NCI-H1436 (cell line): ENCODE measurements at places on chromosomes 3 and 15.

DNA sequence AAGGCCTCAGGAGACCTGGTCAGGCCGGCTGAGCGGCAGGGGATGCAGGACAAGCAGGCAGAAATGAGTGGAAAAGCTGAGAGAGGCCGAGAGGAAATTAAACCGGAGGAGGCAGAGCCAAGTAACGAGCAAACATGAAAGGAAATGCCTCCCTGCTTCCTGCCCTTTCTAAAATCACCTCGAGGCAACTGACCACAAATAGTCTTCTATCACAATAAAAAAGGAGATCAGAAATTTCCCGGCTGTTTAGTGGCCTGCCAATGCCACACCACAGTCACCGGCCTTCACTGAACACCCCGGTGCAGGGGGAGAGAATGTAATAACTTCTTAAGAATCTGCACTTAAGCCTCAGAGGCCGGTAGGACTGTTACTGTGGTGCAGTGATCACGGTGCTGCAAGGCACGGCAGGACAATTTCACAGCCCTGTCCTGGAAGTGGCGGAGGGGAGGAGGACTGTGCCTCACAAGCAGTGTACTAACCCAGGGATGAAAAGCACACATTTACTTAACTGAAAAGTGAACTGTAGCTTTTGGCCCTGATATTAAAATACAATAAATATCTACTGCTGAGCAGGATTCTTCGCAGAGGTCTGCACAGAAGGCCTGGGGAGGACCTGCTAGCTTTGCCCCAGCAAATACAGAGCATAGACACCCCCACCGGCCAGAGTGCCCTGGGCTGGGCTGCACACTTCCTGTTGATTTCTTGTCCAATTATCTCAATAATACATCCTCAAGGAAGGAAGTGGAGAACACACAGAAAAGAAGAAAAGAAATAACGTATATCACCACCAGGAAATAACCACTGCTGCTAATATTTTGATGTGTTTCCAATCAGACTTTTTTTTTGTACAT, 183.5 kb upstream of the NSMCE3 start:
- no peak for DNase-seq

DNA sequence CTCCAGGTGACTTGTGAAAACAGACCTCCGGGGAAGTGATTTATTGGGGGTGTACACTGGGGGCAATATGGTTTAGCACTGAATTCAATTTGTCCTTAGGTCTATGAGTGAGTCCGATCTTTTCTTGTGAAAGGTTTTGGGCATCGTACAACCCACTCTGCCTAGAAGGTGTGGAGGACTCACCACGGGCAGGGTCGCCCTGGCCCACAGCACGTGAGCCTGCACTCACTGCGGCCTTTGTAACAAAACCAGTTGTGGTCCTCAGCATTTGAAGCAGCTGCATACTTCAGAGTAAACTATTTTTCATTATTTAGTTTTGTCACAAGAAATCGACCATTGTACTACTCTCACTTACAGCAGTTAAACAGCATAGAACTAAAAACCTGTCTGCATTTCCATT, 72.6 kb upstream of the BLM start:
- DNase-seq = no peak

DNA sequence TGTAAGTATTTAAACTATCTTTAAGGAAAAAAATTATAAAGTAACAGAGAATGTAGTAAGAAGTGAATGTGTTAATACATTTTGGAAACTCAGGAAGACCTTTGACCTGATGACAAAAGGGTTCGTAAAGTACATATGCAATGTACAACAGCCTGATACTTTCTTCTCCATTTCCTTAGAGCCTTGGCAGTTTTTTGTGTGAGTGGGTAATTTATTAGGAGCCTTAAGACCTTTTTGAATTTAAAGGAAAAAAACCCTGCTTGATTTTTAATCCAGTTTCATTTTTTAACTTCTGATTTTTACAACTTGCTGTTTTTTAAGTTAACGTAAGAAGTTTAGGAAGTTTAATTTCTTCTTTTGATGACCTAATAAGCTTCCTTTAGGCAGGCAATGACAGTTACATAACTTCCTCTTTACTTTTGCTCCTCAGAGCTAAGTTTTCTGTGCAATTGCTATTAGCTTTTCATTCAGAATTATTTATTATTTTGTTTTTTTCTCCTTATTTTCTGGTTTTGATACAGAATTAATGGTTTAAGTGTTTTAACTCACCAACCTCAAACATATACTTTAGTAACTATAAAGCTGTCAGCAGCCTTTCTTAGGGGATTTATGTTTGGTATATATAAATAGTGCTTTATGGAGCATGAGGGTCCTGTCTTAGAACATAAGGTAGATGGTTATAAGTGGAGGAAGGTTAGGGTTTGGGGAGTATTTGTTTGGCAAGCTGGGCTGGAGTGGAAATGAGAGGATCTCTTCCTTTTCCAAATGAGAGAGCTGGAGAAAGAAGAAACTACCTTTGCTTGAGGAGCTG, 35.2 kb downstream of the ARMC8 start:
- no peak for DNase-seq

GRCh38 chr3:46423588-46423987, 16.5 kb downstream of the CCRL2 start:
- DNase-seq = peak; percentile 7

DNA sequence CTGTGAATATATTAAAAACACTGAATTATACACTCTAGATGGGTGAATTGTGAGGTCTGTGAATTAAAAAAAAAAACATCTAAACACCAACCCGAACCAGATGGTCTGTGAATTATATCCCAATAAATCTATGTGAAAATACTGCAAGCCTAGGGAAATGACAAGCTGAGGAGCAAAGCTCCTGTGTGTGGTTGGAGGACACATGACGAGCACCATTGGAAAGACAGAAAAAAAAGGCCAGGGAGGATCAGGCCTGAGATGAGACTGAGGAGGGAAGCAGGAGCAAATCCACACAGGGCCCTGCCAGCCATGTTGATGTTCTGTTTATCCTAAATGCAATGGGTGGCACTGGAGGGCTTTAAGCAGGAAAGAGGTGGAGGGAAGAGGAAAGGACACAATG, 200.0 kb downstream of the RORA start:
- no peak for DNase-seq

DNA sequence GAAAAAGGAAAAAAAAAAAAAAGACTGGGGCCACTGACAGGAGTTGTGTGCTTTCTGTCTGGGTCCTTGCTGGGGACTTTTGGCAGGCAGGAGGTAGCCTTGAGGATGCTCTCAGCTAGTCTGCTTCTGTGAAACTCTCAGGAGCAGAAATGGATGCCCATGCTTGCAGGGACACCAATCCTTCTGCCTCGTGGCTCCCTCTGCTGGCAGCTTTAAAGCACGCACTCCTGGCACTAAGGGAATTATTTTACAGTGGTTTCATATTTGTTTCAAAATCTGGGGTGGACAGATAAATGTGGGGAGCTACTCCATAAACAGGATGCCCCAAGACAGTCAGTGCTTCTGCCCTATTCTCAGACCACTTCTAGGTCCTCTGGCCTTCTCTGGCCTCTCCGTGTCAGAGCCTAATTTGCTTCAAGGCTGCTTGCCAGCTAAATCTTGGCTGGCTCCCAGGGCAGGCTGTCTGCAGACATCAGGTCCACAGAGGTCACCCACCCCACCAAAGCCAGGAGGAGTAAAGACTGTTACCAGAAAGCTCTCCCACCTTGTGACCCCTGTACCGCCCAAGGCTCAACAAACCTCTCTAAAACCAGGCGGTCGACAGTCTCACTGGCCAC, 17.1 kb downstream of the TRAIP start:
- peak; percentile 39 for DNase-seq

DNA sequence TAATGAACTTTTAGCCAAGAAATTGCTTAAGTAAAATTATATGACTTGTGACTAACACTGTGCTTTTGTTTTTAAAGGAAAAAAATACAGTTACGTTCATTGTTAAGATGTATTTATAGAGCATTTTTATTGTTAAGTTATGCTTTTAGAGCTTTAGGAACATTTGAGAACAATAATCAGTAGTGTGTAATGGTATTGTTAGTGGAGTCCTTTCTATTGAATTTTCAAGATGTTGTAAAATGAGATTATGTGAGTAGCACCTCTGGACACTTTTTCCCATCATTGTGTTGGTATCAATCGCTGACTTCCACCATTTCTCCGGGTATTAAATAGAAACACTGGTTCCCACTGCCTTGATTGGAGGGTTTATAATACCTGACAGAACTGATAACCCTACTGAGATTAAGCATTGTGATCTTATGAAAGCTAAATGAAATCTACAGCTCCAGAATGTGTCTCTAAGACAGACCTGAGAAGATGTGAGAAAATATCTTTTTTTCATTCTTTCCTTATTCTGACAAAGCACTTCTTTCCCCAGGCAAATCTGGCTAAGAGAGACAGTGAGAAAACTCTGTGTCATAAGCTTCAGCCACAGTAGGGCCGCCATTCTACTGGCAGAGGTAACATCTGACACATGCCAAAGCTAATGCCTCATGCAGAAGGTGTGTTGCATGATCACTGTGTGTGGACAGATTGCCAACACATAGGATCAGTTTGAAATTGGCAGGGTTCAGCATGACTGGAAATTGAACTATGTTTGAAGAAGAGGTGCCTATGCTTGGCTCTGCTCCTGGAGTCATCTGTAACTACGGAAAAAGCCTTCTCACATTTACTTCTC, 610.8 kb downstream of the MECOM start:
- DNase-seq = no peak

GRCh38 chr15:68209735-68210408, 4.7 kb upstream of the CALML4 start:
- DNase-seq = no peak

- DNase-seq = no peak
These were observed 16.5 kb upstream of the TCF12 start for GRCh38 chr15:56901931-56902330.
